ENCODE measurements at places on chromosomes 12 and 14.

GRCh38 chr12:78732481-78732880, 132.1 kb upstream of the SYT1 start:
- DNase-seq, result no peak

DNA sequence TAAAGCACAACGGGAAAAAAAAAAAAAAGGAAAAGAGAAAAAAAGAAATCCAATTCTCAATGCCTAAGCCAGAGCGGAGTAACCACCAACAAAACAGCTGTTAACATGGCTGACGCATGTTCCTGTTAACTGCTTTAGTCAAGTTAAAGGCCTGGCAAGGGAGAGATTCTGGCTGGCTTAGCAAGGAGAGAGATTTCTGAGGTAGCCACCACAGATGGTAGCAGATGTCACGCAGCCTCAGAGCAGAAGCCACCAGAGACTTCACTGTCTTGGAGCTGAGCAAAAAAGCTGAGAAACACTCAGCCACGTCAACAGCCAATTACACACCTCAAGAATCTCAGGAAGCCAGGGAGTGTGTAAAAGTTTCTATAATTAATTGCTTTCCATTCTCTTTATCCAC, 87.1 kb downstream of the TMCC3 start:
- no peak for DNase-seq

- no peak for DNase-seq
Measured at GRCh38 chr12:124784871-124785572, 78.6 kb downstream of the SCARB1 start.

- no peak for DNase-seq
Measured at GRCh38 chr12:75641031-75641780, 129.8 kb upstream of the KRR1 start.

DNA sequence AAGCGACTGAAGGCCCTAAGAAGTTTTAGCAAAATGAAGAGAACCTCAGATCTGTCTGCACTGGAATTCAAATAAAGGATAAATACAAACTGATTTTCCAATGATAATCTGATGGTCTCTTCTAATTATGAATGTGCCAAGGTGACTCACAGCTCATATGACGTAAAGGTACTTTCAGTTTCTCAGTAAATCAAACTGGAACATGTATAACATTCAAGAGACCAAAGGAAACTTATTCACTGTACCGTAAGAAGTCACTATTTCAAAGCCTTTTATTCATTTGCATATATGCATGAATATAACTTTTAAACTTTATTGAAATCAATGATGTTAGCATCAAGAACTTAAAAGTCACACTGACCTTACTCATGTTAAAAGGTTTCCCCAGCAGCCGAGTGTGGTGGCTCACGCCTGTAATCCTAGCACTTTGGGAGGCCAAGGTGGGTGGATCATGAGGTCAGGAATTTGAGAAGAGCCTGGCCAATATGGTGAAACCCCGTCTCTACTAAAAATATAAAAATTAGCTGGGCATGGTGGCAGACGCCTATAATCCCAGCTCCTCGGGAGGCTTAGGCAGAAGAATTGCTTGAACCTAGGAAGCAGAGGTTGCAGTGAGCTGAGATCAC, 52.2 kb downstream of the ATXN2 start:
- no peak for DNase-seq

- DNase-seq, result no peak
Measured at GRCh38 chr12:113794774-113795173, 171.4 kb downstream of the RBM19 start.

- DNase-seq, result no peak
Measured at GRCh38 chr14:81986005-81986404, 452.4 kb upstream of the SEL1L start.

Data from dorsolateral prefrontal cortex (tissue), 122 donors.